Activated naive CD4-positive, alpha-beta T cell treated with anti-CD3 and anti-CD28 coated beads for 36 hours (primary cell): ENCODE measurements at places on chromosomes 6 and 20. TPM values are rescaled to one million over a fixed set of nuclear protein-coding genes. Genes with fewer than 3 reads are reported as not detected.

DNA sequence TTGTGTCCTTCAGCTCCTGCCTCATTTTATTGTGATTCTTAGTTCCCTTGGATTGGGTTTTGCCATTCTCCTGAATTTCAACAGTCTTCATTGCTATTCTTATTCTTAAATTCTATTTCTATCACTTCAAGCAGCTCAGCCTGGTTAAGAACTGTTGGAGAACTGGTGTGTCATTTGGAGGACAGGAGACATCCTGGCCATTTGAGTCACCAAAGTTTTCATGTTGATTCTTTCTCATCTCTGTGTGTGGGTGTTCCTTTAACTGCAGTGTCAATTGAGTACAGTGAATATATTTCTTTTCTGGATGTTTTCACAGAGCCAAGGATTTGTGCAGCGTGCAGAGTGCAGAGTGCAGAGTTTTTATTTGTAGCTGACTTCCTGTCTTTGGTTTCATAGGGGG, 33.5 kb upstream of the TFB1M start:
- peaks cover 8% of the 10 kb centered on the region for H3K4me1 ChIP-seq
- no peak for DNase-seq
- H3K36me3 ChIP-seq = peaks cover 7% of the 10 kb centered on the region
- H3K4me3 ChIP-seq = no peak overlapping the region
- no peak overlapping the region for H3K27ac ChIP-seq

- H3K4me3 ChIP-seq = no peak overlapping the region
- no peak for DNase-seq
- H3K27me3 ChIP-seq = no peaks in the 10 kb centered on the region
Measured at GRCh38 chr6:159312206-159312605, 143.0 kb downstream of the FNDC1 start.

DNA sequence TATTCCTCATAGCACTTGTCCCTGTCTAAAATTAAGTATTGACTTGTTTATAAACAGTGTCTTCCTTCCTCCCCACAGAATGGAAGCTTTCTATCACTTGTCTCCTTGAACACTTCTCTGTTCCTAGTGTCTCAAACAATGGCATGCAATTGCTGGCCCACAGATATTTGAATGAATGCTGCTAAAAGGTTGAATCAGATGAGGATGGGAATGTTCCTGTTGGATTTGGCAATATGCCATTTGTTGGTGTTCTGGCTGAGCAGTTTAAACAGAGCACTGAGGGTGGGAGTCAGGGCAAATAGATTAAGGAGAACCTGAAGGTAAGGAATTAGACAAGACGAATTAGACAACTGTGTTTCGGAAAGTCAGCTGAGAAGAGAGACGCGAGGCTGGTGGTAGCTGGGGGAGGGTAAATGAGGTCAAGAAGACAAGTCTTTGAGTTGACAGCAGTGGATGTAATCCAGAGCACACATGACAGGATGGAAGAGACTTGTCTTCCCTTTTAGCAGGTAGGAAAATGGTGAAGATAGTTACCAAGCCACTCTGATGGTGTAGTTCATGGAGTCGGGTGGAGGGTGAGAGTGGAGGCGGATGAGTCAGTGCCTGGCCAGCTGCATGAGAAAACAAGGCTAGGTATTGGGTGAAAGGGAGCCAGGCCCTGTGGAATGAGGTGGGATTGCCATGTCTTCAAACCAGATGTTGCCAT, 58.3 kb upstream of the GNRH2 start:
- H3K27me3 ChIP-seq = no peaks in the 10 kb centered on the region
- peaks cover 2% of the 10 kb centered on the region for H3K4me1 ChIP-seq
- H3K4me3 ChIP-seq = no peak overlapping the region
- peaks cover 17% of the 10 kb centered on the region for H3K36me3 ChIP-seq
- H3K27ac ChIP-seq = no peak overlapping the region

DNA sequence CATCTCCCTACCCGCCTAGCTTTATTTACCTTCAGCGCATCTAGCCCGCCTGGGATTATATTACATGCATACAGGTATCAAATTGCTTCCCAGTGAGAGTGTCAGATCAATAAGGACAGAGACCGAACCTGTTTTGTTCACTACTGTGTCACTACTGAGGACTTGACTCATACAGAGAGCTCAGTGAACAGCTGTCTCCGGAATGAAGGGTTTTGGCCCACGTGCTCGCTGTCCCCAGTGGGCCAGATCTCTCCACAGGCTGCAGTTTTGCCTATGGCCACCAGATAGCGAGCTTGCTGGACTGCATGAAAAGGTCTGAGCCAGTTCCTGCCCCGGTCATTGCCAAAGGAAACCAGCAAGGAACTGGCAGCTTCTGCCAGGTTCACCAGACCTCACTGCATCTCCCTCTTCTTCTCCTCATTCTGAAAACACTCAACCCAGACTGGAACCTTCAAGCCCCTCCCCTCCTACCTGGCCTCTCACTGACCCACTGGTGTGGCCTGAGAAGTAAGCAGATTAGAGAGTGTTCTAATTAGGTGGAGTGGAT, 150.8 kb downstream of the ZMYND8 start:
- no peak overlapping the region for H3K4me3 ChIP-seq
- H3K27me3 ChIP-seq = no peaks in the 10 kb centered on the region
- H3K4me1 ChIP-seq = no peaks in the 10 kb centered on the region
- DNase-seq = no peak
- peaks cover 8% of the 10 kb centered on the region for H3K36me3 ChIP-seq
- no peak overlapping the region for H3K27ac ChIP-seq

DNA sequence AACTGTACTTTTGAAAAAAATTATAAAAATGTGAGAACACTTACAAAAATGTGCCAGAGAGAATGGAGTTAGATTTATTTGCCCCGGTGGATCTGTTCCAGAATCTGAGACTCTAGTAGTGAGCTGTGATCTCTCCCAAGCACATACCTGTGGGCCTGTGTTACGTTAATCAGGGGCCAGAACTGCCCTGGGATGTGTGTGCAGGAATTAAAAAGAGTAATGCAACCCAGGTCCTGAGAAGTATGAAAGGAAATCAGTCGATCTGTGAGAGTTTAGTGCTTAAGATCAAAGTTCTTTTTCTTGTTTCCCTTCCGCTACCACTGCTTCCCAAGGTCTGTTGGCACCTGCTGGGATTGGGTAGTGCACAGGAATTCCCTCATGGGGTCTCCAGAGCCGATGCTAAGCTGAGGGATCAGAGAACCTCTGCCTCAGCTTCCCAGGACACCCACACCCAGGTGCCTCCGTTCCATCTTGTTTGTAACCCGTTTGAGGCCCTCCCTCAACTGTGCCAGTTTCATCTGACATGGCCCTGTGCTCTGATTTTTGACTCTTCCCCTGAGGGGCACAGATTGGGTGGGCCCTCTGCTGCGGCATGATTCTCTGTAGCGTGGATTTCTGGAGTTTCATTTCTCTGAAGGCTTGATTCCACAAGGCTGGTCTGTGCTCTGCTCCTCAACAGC, 87.7 kb downstream of the RREB1 start:
- H3K4me1 ChIP-seq = peaks cover 36% of the 10 kb centered on the region
- H3K27ac ChIP-seq = no peak overlapping the region
- DNase-seq = no peak
- H3K36me3 ChIP-seq = peaks cover 28% of the 10 kb centered on the region

DNA sequence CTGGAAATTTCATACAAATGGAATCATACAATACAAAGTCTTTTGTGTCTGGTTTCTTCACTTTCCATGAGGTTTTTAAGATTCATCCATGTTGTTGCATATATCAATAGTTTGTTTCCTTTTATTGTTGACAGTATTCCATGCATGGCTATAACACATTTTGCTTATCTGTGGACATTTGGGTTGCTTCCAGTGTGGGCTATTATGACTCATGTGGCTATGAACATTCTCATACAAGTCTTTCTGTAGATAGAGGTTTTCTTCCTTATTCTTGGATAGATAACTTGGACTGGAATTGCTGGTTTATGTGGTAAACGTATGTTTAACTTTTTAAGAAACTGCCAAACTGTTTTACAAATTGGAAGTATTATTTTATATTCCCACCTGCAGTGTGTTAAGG, 30.0 kb upstream of the KIF6 start:
- no peak overlapping the region for H3K27ac ChIP-seq
- H3K4me1 ChIP-seq = no peaks in the 10 kb centered on the region
- H3K36me3 ChIP-seq = no peaks in the 10 kb centered on the region
- H3K27me3 ChIP-seq = peaks cover 16% of the 10 kb centered on the region
- no peak for DNase-seq
- H3K4me3 ChIP-seq = no peak overlapping the region

GRCh38 chr6:46137387-46137786, 7.6 kb downstream of the ENPP4 start:
- H3K27me3 ChIP-seq = no peaks in the 10 kb centered on the region
- H3K4me1 ChIP-seq = peaks cover 18% of the 10 kb centered on the region
- H3K27ac ChIP-seq = no peak overlapping the region

DNA sequence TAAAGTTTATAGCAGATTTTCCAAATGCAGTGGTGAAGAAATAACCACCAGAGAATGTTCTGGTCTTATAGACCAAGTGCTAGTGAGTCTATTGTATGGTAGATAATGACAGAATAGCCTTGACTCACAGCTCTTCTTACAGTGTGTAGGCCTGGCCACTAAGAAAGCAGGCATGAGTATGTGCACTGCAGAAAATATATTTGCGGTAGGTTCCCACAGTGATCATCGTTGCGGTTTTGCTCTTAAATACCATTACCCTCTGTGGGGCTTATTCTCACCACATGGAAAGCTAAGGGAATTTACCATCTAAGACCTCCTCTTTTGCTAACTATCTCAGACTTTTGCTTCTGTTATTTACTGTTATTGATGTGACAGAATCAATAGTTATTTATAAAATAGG, 212.3 kb upstream of the SYNDIG1 start:
- no peak overlapping the region for H3K4me3 ChIP-seq
- H3K27me3 ChIP-seq = no peaks in the 10 kb centered on the region
- no peaks in the 10 kb centered on the region for H3K36me3 ChIP-seq
- no peaks in the 10 kb centered on the region for H3K4me1 ChIP-seq
- DNase-seq = no peak
- H3K27ac ChIP-seq = no peak overlapping the region

DNA sequence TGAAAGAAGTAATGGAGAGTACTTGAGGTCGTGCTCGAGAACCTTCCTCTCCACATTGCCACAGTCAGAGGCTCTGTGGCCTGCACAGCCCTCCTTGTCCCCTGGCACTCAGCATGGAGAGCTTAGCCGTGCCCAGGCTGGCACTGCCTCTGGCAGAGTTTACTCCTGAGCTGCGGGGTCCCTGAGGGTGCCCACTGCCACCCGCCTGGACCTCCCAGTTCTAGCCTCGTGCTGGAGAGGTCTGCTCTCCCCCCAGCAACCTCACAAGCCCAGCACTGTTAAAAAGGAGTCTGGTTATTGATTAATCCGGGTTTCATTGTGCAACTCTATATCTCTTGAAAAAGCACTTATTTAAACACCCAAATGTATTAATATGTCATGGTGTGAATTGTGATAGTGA, 226.8 kb downstream of the TMEM242 start:
- no peak overlapping the region for H3K27ac ChIP-seq
- no peak for DNase-seq
- peaks cover 5% of the 10 kb centered on the region for H3K36me3 ChIP-seq
- no peaks in the 10 kb centered on the region for H3K27me3 ChIP-seq
- H3K4me3 ChIP-seq = no peak overlapping the region

DNA sequence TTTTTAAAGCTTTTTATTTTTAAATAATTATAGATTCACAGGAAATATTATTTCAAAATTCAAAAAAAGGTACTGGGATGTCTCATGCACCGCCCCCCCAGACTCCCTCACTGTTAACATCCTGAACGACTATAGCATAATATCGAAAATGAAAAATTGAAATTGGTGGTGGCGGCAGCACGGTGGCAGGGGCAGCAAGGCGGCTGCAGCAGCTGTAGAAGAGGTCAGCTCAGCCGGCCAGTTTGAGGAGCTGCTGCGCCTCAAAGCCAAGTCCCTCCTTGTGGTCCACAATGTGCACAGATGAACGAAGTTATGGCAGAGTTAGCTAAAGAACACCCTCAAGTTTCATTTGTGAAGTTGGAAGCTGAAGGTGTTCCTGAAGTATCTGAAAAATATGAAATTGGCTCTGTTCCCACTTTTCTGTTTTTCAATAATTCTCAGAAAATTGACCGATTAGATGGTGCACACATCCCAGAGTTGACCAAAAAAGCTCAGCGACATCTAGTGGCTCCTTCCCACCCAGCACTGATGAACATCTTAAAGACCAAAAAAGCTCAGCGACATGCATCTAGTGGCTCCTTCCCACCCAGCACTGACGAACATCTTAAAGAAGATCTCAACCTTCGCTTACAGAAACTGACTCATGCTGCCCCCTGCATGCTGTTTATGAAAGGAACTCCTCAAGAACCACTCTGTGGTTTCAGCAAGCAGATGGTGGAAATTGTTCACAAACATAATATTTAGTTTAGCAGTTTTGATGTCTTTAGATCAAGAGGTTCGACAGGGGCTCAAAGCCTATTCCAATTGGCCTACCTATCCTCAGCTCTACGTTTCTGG, 100.8 kb downstream of the FAM217A start:
- peaks cover 8% of the 10 kb centered on the region for H3K36me3 ChIP-seq
- H3K4me1 ChIP-seq = peaks cover 6% of the 10 kb centered on the region
- H3K4me3 ChIP-seq = no peak overlapping the region

RCAN2 gene
- total RNA-seq = 0.43 TPM

GRCh38 chr6:136174510-136174909, 75.6 kb downstream of the MTFR2 start:
- no peak for DNase-seq
- H3K27me3 ChIP-seq = no peaks in the 10 kb centered on the region
- H3K27ac ChIP-seq = no peak overlapping the region
- H3K4me3 ChIP-seq = no peak overlapping the region
- H3K4me1 ChIP-seq = peaks cover 6% of the 10 kb centered on the region

GRCh38 chr6:121897337-121897760, 461.9 kb downstream of the GJA1 start:
- H3K36me3 ChIP-seq = no peaks in the 10 kb centered on the region
- H3K27ac ChIP-seq = no peak overlapping the region
- no peak overlapping the region for H3K4me3 ChIP-seq

- peaks cover 24% of the 10 kb centered on the region for H3K4me1 ChIP-seq
- H3K36me3 ChIP-seq = peaks cover 11% of the 10 kb centered on the region
- no peak overlapping the region for H3K4me3 ChIP-seq
- DNase-seq = no peak
Measured at GRCh38 chr6:36980876-36981619, 4.9 kb downstream of the MTCH1 start.

DNA sequence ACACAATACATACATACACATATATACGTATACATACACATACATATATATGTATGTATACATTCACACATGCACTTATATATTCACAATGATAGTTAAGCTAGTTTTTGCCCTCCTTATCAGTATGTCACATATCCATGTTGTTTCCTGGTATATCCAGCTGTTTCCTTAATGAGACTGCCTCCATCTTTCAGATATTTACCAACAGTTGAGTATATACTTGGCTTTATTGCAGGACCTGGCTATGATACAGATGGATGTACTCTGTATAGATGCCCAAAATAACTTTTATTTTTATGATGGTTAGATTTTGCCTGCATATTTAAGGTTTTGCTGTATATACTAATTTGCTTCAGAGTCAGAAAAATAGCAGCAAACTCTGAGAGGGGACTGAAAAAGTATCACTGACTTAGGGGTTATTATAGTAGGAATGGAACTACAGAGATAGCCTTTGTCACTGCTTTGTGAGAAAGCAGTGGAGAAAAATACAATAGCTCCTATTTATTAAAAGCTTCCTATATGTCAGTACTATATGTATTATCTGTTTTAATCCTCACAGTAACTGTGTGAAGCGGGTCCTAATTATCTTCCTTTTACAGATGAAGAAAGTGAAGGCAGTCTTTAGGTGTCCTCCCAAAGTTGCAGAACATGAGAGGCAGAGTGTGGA, 35.5 kb downstream of the CARMIL1 start:
- H3K4me1 ChIP-seq = peaks cover 26% of the 10 kb centered on the region
- no peaks in the 10 kb centered on the region for H3K36me3 ChIP-seq
- DNase-seq = no peak
- no peak overlapping the region for H3K4me3 ChIP-seq
